ENCODE measurements at places on chromosomes 2 and 18. TPM values are rescaled to one million over a fixed set of nuclear protein-coding genes. Genes with fewer than 3 reads are reported as not detected.

DSG2 gene
- total RNA-seq = 117 TPM

CFAP221 gene
- 0.14 TPM for total RNA-seq

DNA sequence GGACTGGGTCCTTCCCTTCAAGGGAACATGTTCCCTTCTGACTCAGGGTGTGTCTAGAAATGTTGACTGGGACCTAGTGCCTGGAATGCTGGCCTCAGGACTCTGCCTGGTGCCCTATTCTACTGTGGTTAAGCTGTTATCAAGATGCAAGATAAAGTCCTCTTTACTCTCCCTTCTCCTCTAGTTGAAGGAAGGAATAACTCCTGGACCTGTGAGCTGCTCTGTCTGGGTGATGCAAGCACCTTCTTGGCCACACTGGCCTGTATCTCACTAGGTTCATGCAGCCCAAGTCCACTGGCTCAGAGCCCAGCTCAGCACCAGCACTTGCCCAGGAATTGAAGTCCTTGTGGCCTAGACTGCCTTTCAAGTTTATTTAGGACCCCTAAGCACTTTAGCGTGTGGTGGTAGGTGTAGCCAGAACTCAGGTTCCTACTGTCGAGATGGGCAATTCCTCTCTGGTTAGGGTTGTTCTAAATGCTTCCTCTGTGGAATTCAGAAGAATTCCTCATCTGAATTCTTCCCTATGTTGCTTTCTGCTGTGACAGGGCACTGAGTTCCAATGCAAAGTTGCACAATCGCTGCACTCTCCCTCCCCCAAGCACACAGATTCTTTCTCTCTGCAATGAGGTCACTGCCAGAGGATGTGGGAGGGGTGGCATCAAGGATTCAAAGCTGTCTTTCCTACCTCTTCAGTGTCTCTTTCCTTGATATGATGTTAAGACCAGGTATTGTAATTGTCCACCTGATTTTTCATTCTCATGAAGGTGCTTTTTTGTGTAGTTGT lies 54.7 kb downstream of the VWC2L start:
- H3K4me1 ChIP-seq = no peaks in the 10 kb centered on the region
- H3K27ac ChIP-seq = no peak overlapping the region
- H3K36me3 ChIP-seq = no peaks in the 10 kb centered on the region
- no peak for DNase-seq
- no peak overlapping the region for H3K4me3 ChIP-seq

DNA sequence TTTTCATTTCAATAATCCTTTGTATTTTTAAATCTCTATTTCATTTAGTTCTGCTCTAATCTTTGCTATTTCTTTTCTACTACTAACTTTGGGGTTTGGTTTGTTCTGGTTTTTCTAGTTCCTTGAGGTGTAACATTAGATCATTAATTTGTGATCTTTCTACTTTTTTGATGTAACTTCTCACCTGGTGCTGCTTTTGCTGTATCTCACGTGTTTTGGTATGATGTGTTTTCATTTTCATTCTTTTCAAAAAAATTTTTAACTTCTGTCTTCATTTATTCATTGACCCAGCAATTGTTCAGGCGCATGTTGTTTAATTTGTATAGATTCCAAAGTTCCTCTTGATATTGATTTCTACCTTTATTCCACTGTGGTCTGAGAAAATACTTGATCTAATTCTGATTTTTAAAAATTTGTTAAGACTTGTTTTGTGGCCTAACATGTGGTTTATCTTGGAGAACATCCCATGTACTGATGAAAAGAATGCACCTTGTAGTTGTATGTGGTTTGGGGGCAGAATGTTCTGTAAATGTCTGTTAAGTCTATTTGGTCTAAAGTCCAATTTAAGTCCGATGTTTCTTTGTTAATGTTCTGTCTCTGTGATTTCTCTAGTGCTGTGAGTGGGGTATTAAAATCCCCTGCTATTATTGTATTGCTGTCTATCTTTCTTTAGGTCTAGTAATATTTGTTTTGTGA lies 17.3 kb upstream of the MALT1 start:
- H3K27ac ChIP-seq = no peak overlapping the region
- no peaks in the 10 kb centered on the region for H3K36me3 ChIP-seq
- no peak overlapping the region for H3K4me3 ChIP-seq
- DNase-seq = no peak

GRCh38 chr2:187545238-187545751 lies 8.9 kb downstream of the TFPI start:
- H3K27ac ChIP-seq = no peak overlapping the region
- H3K4me1 ChIP-seq = peaks cover 42% of the 10 kb centered on the region
- H3K27me3 ChIP-seq = no peaks in the 10 kb centered on the region
- no peak for DNase-seq

GRCh38 chr2:108364676-108365297 lies 13.0 kb upstream of the SULT1C4 start:
- DNase-seq = no peak
- no peak overlapping the region for H3K4me3 ChIP-seq
- H3K4me1 ChIP-seq = peaks cover 10% of the 10 kb centered on the region
- peaks cover 13% of the 10 kb centered on the region for H3K36me3 ChIP-seq
- peak overlapping the region; percentile 79 for H3K27ac ChIP-seq
- H3K27me3 ChIP-seq = no peaks in the 10 kb centered on the region

Measured in WTC11 (cell line).